ENCODE measurements at places on chromosomes 1 and 21.

GRCh38 chr1:31570906-31571305 lies 5.4 kb upstream of the TINAGL1 start:
- DNase-seq, result no peak

DNA sequence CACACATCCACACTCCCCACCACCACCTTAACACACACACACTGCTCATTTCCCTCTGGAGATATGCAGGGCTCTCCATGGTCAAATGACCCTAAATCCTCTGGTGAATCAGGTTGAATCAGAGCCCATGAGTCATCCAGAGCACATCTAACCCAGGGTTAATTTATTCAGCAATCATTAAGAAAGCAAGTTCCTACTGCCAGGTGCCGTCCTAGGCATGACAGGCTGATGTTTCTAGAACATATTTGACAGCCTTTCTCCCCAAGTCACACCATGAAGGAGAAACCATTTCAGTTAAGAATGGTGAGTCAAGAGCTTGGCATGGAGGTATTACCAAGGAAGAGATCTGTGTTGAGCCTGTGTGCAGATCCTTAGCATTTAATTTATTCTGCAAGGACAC lies 194.3 kb upstream of the CAMK1G start:
- no peak for DNase-seq

GRCh38 chr1:230568676-230569075 lies 73.6 kb upstream of the COG2 start:
- DNase-seq, result no peak

DNA sequence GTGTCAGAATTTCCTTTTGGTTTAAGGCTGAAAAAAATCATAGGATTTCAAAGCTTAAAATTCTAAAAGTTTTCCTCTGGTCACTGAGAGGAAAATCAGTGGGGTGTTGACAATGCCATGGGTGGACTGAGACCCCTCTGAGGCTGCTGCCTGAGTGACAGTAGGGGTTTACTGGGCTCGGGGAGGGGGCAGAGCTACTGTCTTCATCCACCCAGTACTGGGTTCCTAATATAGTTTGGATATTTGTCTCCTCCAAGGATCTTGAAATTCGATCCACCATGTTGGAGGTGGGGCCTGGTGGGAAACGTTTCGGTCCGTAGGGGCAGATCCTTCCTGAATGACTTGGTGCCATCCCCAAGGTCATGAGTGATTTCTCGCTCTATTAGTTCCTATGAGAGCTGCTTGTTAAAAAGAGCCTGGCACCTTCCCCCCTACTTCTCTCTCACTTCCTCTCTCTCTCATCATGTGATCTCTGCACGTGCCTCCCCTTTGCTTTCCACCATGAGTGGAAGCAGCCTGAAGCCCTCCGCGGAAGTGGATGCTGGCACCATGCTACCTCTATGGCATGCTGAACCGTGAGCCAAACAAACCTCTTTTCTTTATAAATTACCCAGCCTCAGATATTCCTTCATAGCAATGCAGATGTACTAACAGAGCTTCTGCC lies 72.3 kb downstream of the MAP10 start:
- DNase-seq, result no peak

DNA sequence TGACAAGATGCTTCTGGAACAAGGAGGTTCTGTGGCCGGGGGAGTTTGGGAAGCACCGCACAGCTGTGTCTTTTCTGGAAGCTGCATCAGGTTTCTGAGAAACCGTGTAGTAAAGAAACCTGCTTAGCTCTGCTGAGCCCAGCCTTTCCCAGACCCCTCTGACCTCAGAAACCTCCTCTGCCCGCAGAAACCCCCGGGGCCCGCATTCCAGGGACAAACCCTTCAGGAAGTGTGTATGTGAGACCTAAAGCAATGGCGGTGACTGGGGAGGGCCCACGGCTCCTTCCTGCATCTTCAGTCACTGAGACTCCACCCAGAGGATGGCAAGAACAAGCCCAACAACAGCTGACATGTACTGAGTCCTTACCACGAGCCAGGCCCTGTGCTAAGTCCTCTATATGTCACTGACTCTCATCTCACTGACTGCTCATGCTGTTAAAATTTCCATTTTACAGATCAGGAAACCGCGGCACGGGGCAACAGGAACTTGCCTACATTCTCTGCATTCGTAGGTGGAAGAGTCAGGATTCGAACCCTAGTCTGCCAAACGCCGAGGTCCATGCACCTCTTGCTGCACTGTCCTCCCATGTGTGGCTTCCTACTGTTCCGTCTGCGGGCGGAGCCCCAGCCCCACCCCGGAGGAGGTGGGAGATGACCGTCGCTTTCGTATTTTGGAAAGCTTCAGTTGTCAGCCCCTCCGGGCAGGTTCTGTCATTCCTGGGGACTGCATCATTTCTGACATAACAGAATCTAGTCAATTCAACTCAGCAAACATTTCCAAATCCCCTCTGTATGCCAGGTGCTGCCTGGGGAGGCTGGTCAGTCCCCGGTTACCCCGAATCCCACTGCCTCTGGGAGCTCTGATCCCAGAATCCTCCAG lies 73.3 kb upstream of the KLHDC7A start:
- no peak for DNase-seq

GRCh38 chr1:218501161-218501560 lies 156.0 kb downstream of the TGFB2 start:
- DNase-seq, result no peak

- no peak for DNase-seq
Measured at GRCh38 chr1:41661428-41662060, 177.1 kb upstream of the EDN2 start.

DNA sequence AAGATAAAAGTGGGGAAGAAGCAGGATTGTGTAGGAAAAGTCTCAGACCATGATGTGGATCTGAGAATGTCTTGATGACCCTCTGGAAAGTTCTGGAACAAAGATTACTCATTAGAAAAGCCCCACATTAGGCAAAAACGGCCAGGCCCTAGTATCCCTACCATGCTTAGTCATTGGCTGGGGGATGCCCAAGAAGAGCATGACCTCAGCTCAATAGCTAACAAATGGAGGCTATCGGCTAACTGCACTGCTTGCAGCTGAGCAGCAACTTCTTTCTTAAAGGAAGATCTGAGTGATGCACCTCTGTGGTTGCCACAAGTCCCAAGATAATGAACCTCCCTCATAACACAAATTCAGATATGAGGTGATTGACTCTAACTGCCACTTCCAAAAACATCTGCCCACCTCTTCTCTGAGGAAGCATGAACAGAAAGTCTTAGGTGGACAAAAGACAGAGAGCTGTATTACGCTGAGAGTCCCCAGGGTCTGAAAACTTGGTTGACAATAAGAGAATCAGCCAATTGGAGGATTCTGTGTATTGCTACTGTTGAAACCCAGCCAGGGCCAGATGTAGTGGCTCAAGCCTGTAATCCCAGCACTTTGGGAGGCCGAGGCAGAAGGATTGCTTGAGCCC lies 64.6 kb upstream of the AK4 start:
- no peak for DNase-seq

DNA sequence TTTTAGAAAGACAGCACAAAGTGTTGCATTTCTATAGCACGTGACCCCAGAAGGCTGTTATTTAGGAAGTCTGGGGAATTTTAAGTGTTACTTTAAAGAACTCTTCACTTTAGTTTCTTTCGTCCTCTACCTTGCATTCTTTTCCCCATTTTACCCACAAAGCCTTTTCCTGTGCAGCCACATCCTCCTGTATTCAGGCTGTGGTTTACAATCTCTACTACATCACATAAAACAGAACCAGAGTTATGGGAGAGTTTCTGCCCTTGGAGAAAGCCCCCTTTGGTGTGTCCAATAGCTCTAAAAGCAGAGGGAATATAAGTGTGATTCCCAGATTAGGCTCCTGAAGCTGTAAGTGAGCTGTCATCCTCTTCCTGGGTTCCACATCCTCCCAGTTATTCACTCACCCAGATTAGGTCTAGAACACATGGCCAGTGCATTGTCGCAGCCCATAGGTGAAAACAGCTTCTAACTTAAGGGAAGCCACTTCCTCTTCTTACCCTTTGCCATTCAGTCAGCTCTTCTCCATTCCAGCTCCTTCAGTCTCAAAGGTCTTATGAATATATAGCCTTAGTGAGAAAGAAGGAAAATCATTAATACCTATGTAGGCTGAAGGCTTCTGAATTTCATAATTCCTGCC lies 171.1 kb downstream of the PIGK start:
- no peak for DNase-seq

- no peak for DNase-seq
Measured at GRCh38 chr1:65630855-65631254, 161.8 kb upstream of the PDE4B start.

- no peak for DNase-seq
Measured at GRCh38 chr1:246607462-246607861, 41.2 kb downstream of the CNST start.

- no peak for DNase-seq
Measured at GRCh38 chr1:51285055-51285454, 45.3 kb downstream of the TTC39A start.

DNA sequence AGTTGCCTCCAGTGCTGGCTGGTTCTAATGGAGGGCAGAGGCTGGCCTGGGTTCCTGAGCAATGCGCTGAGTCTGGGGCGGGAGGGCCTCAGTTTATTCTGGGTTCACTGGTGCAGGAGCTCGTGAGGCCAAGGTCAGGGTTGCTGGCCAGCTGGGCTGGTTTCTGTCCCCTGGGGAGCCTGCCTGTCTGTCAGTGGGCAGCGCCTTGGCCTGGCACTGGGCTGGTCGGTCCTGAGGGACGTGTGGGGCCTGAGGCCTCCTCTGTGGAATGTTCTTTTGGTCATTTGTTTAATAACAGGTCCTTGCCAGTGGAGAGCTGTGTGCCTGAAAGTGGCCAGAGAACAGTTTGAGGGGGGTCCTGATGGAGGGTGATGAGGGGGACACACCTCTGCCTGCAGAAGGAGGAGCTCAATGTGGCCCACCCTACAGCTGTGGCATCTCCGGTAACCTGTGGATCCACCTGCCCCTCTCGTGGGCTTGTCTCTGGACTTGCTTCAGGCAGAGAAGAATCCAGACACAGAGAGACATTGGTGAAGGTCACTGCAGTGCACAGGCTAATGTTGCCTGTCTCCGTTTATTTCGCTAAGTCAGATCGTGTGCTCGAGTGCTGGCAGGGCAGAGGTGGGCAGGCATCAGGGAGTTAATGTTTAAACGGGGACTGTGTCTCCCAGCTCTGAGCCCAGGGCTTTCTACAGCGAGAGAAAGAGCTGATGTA lies 34.6 kb downstream of the COQ8A start:
- no peak for DNase-seq

- DNase-seq, result no peak
Measured at GRCh38 chr1:86289746-86290145, 106.4 kb downstream of the ODF2L start.

GRCh38 chr1:235018720-235019444 lies 109.8 kb downstream of the TOMM20 start:
- DNase-seq, result no peak

DNA sequence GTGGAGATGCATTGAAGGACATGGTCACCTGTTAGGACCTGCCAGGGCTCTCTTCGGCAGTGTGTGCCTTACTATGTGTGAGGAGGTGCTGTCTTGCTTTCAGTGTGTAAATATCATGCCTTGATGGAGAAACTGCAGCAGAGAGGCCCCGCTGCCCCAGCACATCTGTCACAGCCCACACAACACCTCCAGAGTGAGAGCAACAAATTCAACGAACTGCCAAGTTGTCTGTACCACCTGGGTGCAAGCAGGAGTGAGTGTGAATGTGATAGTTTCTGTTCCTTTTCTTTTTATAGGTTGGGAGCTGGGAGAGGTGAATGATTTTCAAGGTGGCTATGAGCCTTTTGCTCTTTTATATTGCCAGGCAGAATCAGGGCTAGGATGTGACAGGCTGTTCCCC lies 114.6 kb upstream of the KIAA0040 start:
- no peak for DNase-seq

GRCh38 chr1:181784039-181784683 lies 277.4 kb downstream of the ZNF648 start:
- peak; percentile 67 for DNase-seq

GRCh38 chr1:205510308-205510950 lies 6.0 kb downstream of the CDK18 start:
- DNase-seq, result peak; percentile 36

GRCh38 chr1:201275253-201275666 lies 8.0 kb upstream of the PKP1 start:
- DNase-seq, result no peak

Data from pons (tissue), 1 donor.